ENCODE measurements at places on chromosomes 2 and 18.

GRCh38 chr2:231927566-231927890, 1.3 kb upstream of the NPPC start:
- DNase-seq = no peak

GRCh38 chr2:167294776-167295140, 406.5 kb downstream of the XIRP2 start:
- DNase-seq = no peak

- no peak for DNase-seq
Observed at GRCh38 chr2:220152281-220152935, 525.0 kb downstream of the SLC4A3 start.

DNA sequence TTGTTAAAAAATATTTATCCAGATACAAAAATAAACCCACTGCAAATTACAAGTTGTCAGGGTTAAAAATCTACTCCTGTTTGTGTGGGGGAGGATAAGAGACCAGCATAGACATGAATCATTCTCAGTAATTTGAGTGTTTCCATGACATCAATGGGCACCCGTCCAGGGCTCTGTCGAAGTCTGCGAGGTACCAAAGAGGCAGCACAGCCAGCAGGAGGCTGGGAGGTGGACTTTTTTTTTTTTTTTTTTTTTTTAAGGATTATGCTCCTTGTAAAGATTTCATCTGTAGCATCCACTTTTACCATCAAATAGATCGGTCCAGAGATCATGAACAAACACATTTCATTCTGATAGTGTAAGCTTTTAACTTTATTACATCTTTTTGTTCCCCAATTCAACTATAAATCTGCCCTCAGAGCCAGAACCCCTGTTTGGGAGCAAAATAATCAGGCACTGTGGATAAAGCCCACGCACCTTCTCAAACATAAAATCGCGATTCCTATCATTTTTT, 182.0 kb downstream of the TCF4 start:
- DNase-seq = no peak

DNA sequence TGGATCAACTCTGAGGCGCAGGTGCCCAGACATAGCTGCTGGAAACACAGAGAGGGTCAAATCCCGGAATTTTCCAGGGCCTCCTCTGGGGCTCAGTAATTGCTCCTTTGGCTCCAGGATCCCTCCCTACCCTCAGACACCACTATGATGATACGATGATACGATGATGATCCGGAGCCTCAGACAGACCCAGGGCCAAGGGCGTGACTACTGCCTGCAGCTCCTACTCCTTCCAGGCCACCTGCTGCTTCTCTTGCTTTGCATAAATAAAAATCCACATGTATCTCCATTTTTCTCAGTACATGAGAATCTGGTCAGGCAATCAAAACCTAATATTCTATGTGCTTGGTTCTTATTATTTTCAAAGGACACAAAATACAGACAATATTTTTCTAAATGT, 33.7 kb downstream of the MRPL35 start:
- no peak for DNase-seq

DNA sequence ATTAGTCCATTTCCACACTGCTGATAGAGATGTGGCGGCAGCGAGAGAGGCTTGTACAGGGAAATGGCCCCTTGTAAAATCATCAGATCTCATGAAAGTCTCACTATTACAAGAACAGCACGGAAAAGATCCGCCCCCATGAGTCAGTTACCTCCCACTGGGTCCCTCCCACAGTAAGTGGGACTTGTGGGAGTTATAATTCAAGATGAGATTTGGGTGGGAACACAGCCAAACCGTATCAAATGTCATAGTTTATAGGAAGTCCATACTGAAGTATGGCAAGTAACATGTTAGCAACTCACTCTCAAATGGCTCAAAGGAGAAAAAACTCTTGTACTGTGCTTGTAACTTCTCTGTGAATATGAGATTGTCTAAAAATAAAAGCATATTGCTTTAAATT, 56.1 kb downstream of the FARP2 start:
- no peak for DNase-seq

Measured in GM18507 (cell line).